ENCODE measurements at places on chromosomes 4 and X. TPM values are rescaled to one million over a fixed set of nuclear protein-coding genes. Genes with fewer than 3 reads are reported as not detected.

USO1 gene
- 49.6 TPM for total RNA-seq

PFKFB1 gene
- 0.81 TPM for total RNA-seq

POF1B gene
- not detected for total RNA-seq

APLN gene
- not detected for total RNA-seq

GRCh38 chr4:77273412-77273811, 116.4 kb downstream of the CCNG2 start:
- no peaks in the 10 kb centered on the region for H3K36me3 ChIP-seq
- H3K27me3 ChIP-seq, result peaks cover 4% of the 10 kb centered on the region
- DNase-seq, result no peak
- no peak overlapping the region for H3K4me3 ChIP-seq
- H3K27ac ChIP-seq, result no peak overlapping the region

DNA sequence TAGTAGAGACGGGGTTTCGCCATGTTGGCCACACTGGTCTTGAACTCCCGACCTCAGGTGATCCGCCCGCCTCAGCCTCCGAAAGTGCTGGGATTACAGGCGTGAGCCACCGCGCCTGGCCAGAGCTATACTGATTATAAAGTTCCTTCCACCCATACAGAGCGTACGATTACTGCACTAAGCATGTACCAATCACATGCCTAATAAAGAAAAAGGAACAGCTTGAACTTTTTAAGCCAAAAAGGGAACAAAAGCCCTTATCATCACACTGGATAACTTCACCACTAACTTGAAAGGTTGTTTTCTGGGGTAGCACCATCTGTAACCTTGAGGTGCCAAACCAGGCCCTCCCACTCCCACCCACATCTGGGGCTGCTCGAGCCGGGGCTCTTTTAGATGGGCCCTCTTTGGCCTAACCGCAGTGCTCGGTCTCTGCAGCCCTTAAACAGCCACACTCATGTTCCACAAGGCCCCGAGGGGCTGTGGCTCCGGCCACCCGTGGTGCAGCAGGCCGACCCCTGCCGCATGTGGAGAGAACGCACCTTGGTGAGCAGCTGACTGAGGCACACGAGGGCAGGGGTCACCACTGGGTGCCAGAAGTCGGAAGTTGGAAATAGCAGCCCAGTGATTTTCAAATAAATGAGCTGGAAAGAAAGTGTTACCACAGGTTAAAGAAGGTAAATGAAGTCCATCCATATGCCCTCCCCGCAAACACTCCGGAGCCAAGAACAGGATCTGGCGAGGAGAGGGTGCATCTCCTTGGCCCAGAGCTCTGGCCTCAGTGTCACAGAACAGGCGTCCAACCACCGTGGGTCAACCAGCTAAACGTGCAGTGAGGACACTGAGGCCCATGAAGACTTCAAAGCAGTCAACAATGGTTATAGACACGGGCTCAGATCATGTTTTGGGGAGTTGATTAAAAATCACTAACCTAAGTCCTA, 18.4 kb downstream of the NOP14 start:
- H3K4me1 ChIP-seq, result peaks cover 36% of the 10 kb centered on the region
- no peak overlapping the region for H3K4me3 ChIP-seq
- H3K36me3 ChIP-seq, result peaks cover 25% of the 10 kb centered on the region

DNA sequence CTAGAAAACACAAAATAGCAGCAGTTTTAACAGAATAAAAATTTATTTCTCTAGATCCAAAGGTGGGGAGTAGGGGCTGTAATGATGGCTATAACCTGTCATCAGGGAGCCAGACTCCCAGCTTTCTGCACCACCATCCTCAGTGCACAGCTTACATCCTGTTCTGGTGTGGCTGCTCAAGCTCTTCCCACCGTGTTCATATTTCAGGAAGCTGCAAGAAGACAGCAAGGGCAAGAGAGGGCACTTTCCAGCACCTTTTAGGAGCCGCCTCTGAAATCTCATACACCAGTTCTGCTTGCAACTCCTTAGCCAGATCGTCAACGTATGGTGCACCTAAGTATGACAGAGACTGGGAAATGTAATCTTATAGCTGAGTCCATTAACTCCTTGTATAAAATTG, 253.7 kb downstream of the CENPC start:
- H3K4me3 ChIP-seq, result no peak overlapping the region
- peaks cover 10% of the 10 kb centered on the region for H3K27me3 ChIP-seq
- H3K27ac ChIP-seq, result no peak overlapping the region
- no peaks in the 10 kb centered on the region for H3K4me1 ChIP-seq

- H3K36me3 ChIP-seq, result no peaks in the 10 kb centered on the region
- no peak overlapping the region for H3K27ac ChIP-seq
- no peak for DNase-seq
These were observed 456.9 kb downstream of the BCOR start for GRCh38 chrX:39640866-39641265.

GRCh38 chrX:74445099-74445498, 23.8 kb downstream of the SLC16A2 start:
- no peaks in the 10 kb centered on the region for H3K4me1 ChIP-seq
- H3K27ac ChIP-seq, result no peak overlapping the region
- H3K27me3 ChIP-seq, result peaks cover 15% of the 10 kb centered on the region
- H3K36me3 ChIP-seq, result no peaks in the 10 kb centered on the region
- H3K4me3 ChIP-seq, result no peak overlapping the region
- DNase-seq, result no peak

GRCh38 chrX:110050901-110051300, 48.0 kb downstream of the TMEM164 start:
- no peak overlapping the region for H3K4me3 ChIP-seq
- H3K36me3 ChIP-seq, result peaks cover 7% of the 10 kb centered on the region
- no peak overlapping the region for H3K27ac ChIP-seq
- peaks cover 9% of the 10 kb centered on the region for H3K4me1 ChIP-seq
- no peaks in the 10 kb centered on the region for H3K27me3 ChIP-seq
